ENCODE measurements at places on chromosomes 1 and 21.

DNA sequence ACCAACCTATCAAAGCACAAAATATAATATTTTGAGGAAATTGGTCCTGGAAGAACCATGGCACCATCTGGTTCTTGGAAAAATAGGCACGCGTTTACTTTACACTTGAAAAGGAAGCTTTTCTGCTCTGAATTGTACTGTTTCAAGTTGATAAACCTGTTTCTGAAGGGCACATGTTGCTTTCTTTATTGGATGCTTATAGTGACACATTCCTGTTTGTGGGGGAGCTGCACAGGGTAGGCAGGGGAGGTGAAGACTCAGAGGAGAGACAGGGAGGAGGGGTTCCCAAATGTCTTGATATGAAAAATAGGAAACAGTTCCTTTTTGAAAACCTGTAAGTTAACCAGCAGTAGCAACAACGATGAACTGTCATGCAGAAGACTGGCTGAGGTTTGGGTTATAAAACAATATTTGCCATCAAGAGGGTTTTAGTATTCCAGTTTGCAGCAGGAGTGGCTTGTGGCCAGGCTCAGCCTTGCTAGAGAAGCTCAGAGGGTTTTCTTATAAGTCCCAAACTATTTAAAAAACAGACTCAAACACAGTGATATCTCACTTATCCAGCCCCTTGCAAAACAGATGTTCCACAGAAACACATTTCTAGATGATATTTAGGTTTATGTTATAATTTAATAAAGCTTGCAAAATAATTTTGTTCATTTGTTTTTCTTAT lies 127.0 kb upstream of the MROH9 start:
- no peak for DNase-seq

- DNase-seq, result no peak
Measured at GRCh38 chr1:177142791-177143271, 21.7 kb downstream of the ASTN1 start.

- no peak for DNase-seq
Measured at GRCh38 chr1:244322181-244322580, 129.5 kb downstream of the ADSS2 start.

- peak; percentile 7 for DNase-seq
Measured at GRCh38 chr1:96236156-96236739, 485.3 kb upstream of the PTBP2 start.

- DNase-seq, result no peak
Measured at GRCh38 chr1:111961773-111962565, 27.5 kb downstream of the KCND3 start.

- DNase-seq, result no peak
Measured at GRCh38 chr1:42154685-42155084, 1.5 kb downstream of the GUCA2B start.

- DNase-seq, result no peak
Measured at GRCh38 chr1:110203021-110203661, 7.0 kb upstream of the KCNC4 start.

- DNase-seq, result no peak
Measured at GRCh38 chr1:221602830-221603229, 139.1 kb downstream of the DUSP10 start.

DNA sequence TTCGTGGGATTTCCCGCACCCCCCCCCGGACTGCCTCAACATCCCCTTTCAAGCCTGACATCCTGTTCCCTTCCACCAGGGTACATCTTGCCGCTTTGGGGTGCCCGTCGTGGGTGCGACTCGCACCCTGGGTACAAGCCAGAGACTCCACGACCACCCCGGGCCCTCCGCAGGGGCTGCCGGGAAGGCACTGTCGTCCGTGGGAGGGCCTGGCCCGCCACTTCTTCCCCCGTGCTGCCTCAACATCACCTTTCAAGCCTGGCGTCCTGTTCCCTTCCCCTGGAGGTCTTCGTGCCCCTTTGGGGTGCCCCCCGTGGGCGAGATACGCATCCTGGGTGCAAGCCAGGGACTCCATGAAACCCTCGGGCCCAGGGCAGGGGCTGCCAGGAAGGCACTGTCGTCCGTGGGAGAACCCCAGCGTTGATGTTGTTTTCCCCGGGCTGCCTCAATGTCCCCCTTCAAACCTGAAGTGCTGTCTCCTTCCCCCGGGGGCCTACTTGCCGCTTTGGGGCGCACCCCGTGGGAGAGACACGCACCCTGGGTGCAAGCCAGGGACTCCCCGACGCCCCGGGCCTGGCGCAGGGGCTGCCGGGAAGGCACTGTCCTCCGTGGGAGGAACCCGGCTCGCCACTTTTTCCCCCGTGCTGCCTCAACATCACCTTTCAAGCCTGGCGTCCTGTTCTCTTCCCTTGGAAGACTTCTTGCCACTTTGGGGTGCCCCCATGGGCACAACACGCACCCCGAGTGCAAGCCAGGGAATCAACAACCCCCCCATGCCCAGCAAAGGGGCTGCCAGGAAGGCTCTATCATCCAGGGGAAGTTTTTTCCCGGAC lies 138.6 kb downstream of the LIPI start:
- DNase-seq, result no peak

- no peak for DNase-seq
Measured at GRCh38 chr1:36730599-36730998, 247.9 kb upstream of the CSF3R start.

- no peak for DNase-seq
Measured at GRCh38 chr1:180182643-180183311, 28.1 kb downstream of the QSOX1 start.

DNA sequence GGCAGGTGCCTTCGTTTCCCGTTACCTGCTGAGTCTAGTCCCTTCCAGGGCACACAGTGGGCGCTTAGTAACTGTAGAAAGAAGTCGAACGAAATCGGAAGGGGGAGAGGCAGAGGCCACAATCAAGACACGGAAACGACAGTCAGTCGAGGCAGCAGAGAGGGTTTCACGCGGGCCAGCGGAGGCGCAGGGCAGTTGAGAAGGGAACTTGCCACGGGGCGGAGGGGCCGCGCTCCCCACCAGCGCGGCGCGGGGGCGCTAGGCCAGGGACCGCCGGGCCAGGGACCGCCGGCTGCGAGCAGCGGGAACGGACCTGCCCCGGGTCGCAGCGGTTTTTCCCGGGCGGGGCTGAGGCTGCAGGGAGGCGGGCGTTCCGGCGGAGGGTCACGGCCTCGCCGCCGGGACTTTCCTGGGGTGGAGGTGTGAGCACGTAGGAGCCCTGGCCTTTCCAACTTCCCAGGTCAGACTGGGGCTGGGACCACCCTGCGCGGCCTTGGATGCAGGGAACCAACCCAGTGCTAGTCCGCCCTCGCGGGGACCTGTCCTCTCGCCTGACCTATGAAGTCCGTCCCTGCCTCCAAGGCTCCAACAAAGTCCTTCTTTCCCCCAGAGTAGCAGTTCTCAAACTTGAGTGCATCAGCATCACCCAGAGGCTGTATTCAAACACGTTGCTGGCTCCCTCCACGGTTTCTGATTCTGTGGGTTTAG lies 150.1 kb upstream of the FGGY start:
- DNase-seq, result no peak

- no peak for DNase-seq
Measured at GRCh38 chr1:180956028-180956640, 43.4 kb downstream of the KIAA1614 start.

DNA sequence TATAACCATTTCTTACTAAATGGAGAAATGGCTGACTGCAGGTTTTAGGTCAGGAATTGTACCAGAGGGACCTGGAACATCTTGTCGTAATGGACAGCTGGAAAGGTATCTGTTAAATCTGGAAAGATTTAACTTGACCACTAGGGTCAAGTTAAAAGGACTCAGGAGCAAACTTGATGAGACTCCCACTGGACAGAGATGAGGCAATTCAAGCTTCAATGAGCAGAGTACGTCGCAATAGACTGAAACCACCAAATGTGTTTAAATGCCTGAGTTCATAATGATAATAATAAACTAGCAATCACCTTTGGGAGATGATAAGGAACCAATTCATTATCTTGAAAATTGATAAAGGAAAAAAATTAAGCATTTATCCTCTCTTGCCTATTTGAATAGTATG lies 8.7 kb downstream of the IFNLR1 start:
- no peak for DNase-seq

DNA sequence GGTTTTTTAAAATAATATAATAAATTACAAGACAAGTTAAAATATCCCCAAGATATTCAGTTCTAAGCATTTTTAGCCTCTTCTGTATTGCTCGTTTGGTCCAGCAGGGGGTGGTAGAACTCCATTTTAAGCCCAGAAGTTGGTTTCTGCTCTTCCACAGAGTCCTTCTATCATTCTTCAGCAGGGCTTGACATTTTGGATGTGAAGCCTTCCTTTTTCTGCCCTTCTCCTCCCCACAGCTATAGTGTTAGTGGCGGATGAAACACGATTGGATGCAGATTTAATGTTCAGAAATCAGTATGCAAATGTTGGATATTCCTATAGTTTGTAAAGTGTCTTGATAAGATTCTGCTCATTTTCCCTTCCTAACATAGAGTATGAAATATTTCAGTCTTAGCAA lies 1.4 kb downstream of the NCAM2 start:
- no peak for DNase-seq

- DNase-seq, result no peak
Measured at GRCh38 chr21:16455978-16456377, 726.2 kb downstream of the USP25 start.

- DNase-seq, result no peak
Measured at GRCh38 chr1:11701551-11701961, 10.0 kb downstream of the DRAXIN start.

- no peak for DNase-seq
Measured at GRCh38 chr1:202274611-202275010, 67.1 kb downstream of the UBE2T start.

DNA sequence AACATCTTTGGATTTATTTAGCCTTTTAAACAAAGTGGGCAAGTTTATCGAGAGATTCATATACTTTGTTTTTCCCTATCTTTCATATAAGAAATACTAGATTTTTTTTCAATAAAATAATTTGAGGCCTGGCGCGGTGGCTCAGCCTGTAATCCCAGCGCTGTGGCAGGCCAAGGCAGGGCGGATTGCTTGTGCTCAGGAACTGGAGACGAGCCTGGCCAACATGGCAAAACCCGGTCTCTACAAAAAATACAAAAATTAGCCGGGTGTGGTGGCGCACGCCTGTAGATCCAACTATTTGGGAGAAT lies 1.6 kb upstream of the CDC14A start:
- DNase-seq, result no peak

GRCh38 chr1:54274448-54274847 lies 74.5 kb downstream of the MRPL37 start:
- no peak for DNase-seq

DNA sequence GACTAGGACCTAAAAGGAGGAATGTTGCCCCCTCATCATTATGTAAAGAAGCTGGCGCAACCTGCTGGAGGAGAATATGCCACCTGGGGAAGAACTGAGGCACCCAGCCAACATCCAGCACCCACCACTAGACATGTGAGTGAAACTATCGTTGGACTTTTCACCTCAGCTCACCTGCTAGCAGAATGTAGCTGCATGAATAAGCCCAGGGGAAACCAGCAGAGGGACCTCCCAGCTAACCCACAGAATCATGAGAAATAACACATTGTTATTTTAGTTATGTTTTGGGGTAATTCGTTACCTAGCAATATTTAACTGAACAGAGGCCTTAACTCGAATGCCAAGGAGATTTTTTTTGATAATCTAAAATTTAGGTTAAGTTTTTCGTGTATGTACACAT lies 542.5 kb upstream of the DAB1 start:
- DNase-seq, result no peak

DNA sequence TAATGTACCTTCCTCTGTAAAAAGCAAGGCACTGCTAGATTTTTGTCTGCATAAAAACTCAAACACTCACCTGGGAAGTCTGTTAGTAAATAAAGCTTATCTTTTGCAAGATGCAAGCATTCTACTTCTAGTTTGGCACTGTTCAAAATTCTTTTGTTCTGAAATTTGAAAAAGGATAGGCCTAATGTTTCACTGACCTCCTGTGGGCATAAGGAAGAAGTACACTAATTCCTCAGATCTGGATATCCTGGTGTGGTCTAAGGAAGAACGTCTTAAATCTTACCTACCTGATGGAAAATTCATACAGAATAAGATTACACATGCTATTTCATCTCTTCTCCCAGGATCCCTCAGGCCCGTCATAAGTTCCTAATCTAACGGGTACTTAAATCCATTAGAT lies 93.5 kb upstream of the CAMK1G start:
- DNase-seq, result no peak

DNA sequence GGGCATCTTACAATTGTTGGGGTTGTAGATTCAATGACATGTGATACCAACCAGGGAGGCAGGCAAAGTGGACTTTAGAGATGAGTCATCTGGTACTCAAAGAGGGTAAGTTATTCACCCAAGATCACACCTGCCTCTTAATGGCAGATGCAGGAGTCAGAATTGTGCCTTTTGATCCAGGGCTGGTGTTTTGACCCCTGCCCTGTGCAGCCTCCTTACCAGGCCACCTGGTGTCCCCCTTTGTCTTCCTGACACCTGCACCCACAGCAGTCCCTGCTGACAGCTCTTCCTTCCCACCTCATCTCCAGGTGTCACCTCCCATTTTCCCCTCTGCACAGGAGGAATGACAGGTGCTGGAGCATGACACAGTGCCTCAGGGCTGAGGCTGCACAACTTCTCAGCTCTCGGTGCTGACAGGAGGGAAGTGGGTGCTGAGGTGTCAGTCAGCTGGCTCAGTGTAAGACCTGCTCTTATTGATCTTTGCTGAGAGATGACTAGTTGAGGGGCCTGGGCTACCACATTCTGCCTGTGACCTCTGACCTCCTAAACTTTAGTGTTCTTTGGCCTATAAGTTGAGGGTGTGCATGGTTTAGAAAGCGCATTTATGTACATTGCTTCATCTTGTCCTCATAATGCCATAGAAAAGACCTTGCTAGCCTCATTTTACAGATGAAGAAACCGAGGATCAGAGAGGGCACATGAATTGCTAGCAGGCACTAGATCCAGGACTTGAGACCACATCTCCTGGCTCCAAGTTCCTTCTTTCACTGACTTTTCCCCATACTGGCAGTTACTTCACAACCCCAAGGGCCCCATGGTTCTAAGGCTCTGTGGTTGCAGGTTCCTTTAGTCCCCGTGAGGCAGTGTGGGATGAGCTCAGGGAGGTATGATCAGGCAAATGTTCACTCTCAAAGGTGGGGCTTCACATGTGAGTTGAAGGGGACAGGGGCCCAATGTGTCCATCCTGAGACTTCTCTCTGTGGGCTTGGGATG lies 31.3 kb downstream of the CACNA1E start:
- DNase-seq, result peak; percentile 79

DNA sequence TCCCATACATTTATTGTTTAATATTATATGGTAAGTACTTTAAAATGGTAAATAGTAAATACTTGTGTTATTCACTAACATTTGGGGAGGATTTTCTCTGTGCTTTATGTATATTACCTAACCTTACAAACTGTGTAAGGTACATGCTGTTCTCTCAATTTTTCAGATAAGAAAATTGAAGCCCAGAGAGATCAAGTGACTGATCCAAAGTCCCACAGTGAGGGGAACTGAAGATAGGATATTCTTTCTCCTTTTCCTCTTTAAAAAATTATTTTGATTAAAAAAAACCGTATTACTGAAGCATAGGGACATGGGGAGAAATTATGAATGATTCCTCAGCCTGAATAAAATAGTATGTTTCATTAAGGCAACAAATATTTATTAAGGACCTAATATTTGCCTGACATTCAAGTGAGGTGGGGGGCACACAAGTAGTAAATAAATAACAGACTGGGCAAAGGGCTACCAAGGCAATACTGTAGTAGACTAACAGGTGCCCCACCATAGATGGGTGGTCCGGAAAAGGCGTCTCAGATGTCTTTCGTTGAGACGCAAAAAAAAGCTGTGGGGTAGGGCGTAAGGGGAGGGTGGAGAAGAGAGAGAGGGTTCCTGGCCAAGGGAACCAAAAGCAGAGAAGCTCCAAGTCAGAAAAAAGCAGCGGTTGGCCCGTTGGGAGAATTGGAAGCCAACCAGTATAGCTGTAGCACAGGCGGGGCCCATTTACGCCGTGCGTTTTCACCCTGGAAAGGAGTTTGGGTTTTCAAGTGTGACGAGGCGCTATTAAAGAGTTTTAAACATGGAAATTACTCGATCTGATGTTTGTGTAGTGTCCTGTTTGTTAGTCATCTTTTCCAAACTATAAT lies 944 bp upstream of the AGO3 start:
- DNase-seq, result no peak

All from NCI-H1417 treated with DMSO at 0.1 percent for 48 hours (cell line).